ENCODE measurements at places on chromosomes 1 and 21.
A peak's percentile ranks its signal among the peaks of the same experiment; 100 is the strongest.

- DNase-seq: no peak
Measured at GRCh38 chr1:158646465-158646864, 40.0 kb downstream of the SPTA1 start.

DNA sequence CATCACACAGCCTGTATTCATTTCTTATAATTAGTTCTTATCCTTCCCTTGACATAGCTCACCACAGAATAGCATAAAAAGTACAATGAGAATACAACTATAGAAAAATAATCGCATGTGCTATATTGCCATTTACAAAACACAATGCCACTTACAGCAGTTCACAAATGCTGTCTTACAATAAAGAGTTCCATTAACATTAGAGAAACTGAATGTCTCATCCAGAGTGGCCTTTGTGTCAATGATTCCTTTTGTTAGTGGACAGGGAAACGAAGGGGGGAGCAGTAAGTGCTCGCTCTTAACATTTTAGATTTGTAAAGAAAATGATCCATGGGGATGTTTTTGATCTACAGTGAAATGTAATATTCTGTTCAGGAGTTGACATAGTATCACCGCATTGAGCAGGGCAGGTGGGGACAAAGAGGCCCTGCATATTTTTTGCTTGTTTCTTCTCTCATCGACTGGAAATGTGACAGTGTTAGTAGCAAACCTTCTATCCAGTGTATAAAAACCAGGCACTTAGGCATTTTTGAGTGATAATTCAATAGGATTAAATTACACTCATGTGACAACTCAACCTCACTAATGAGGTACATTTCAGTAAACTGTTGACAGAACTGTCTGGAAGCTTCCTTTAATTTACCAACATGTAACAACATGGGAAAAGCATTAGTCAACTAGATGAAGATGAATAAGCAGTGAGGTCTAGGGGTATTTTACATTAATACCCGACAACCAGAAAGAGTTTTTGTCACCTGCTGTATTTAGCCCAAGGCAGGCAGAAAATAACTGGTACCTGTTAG lies 35.6 kb upstream of the RRP15 start:
- no peak for DNase-seq

DNA sequence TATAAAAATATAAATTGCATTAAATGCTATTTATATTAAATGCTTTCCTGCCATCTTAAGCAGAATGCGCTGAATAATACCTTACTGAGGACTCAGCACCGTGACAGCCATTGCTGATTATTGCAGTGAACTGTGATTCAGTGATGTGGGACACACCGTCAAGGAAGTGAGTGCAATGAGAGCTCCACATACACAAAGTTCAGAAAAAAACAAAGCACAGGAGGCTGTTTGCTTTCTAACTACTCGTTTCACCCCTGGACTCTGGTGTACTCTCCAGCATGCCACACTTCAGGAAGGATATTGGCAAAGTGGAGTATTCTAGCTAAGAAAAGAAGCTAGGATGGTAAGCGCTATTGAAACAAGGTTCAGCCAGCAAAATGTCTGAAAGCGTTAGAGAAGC lies 57.4 kb upstream of the CXADR start:
- DNase-seq: no peak

DNA sequence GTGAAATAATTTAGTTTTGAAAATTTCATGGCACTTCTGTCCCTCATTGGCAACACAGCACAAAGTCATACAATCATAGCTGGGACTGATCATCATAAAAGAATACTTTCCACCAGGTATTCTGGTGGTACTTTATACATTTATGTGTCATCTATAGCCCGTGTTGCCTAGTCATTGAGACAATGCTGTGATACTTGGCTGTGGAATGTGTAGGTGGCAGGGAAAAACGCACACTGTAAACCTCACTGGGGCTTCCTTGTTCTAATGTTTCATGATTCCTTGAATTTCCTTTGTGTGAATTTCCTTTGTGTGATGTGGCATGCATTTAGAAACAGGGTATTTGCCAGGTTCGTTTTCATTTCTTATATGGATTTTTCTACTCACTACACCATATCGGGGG lies 118.3 kb downstream of the FMN2 start:
- peak; percentile 17 for DNase-seq
